ENCODE measurements at places on chromosomes 1 and 21.

DNA sequence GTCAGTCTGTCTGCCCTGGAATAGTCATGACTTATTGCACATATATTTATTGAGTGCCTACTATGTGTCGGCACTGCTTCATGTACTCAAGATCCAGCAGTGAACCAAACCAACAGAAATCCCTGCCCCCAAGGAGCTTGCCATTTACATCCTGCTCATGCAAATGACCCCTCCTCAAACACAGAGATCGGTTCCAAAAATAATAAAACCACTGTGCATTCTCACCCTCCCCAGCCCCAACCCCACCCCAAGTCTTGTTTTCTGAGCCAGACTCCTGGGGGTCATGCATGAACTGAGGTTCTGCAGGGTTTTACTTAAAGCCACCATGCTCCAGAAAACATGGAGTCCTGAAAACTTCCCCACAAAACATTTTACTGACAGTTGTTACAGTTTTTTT, 61.9 kb downstream of the KIAA0040 start:
- DNase-seq: no peak

- no peak for DNase-seq
Measured at GRCh38 chr1:183218027-183218618, 32.1 kb downstream of the LAMC2 start.

GRCh38 chr21:34871026-34871908, 177.8 kb downstream of the RUNX1 start:
- no peak for DNase-seq

GRCh38 chr1:89876463-89876862, 55.6 kb downstream of the LRRC8D start:
- DNase-seq: no peak

GRCh38 chr1:167656657-167657056, 26.6 kb downstream of the RCSD1 start:
- DNase-seq: no peak

DNA sequence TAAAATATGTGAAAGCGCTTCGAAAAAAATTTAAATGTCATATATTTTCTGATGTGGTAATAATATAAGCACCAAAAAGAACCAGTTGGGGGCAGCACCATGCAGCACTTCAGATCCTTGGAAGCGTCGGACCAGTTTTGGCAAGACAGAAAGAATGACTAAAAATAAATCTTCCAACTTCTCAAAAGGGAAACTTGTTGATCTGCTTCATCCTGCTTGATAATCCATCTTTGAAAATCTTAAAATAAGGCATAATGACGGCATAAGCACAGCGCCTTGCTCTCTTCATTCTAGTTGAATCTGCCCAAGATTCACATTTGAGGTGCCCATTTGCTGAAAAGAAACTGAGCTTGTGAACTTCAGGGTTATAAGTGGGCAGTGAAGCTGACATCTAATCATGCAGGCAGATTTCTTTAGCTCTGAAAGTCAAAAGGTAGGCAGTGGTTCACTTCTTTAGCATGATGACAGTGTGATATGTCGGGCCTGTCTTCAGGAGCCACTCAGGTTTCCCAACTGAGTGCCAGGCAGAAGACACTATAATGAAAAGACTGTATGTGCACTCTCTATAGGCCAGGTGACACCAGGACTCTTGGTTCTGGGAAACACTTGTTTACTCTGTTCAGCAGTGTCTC, 19.8 kb upstream of the MUTYH start:
- peak; percentile 59 for DNase-seq

DNA sequence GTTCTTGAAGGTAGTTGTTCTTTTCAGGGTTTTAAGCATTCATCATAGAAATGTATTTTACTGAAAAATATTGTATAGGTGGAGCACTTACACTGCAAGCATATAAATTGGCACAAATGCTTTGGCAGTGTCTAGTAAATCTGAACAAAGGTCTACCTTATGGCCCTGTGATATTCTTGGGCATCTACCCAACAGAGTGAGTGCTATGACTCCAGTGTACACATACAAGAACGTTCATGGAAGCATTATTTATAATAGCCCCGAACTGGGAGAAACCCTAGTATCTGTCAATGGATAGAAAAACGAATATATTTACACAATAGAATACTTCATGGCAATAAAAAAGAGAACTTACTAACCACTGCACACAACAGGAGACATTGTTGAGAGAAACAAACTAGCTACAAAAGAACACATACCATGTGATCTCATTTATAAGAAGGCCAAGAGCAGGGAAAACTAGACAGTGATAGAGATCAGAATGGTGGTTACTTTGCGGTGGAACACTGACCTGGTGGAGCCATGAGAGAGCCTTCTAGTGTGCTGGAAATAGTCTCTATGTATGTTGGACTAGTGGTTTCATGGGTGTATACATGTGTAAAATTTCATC, 96.0 kb downstream of the MAB21L3 start:
- DNase-seq: no peak

GRCh38 chr1:178127482-178128191, 33.7 kb downstream of the RASAL2 start:
- no peak for DNase-seq

- no peak for DNase-seq
Measured at GRCh38 chr1:9331558-9332346, 39.1 kb downstream of the SPSB1 start.

DNA sequence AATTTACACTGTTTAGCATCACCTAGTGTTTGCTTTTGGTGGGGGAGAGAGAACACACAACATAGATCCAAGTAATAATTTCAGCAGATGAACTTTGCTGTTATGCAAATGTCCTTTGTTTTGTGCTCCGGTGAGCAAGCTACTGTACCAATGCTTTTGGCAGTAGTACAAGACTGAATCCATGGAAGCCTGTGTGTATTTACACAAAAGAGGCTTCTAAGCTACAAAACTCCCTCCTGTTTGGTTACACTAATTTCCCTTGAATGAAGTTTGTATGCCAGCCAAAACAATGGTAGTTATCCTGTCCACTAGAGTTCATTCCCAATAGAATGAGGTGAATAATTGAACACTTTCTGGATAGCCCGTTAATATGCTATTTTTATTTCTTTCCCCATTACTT, 320.5 kb downstream of the KCTD3 start:
- no peak for DNase-seq

DNA sequence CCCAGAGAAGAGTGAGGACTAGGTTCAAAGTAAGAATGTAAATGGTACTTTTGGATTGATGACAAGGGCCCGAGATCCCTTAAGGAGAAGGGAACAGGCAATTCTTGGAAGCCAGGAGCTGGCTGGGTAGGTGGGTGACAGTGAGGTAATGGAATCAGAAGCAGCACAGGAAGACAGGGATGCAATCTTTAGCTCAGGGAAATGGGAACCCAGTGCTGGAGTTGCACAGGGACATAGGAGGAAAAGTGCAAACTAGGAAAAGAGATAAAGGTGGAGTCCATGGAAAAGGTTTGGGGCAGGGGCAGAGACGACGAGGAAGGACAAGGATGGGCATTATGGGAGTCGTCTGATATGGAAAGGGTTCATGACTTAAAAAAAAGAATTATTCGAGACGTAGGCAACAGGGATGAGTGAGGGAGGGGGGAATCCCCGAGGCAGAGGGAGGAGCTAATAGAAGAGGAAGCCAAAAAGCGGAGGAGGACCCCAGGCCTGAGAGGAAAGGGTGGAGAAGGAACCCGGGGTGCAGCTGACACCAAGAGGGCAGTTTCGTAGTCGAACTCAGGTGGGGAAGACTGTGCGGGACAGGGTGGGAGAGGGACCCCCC, 495 bp downstream of the PI4KB start:
- no peak for DNase-seq

DNA sequence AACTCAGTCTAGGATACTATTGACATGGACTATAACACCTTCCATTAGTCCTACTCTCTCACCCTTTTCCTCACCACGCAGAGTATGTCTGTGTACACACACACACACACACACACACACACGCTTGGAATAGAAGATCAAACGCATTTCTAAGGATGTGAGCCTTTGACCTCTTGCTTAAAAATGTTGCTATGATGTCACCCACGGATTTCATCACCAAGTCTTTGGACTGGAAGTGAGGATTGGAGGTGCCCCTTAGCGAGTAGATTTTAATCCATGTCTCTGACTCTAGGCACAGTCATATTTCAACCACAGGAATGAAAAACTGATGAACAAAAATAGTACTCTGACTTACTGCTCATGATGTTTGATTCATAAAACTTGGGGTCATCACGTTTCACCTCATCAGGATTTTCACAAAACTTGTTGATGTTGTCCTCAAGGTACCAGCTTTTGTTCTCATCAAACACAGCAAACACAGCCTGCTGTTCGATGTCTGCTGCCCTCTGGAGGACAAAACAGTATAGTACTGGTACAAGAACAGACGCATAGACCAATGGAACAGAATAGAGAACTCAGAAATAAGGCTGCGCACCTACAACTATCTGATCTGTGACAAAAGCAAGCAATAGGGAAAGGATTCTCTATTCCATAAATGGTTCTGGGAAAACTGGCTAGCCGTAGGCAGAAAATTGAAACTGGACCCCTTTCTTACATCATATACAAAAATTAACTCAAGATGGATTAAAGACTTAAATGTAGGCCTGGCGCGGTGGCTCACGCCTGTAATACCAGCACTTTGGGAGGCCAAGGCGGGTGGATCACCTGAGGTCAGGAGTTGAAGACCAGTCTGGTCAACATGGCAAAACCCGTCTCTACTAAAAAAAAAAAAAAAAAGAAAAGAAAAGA, 39.9 kb downstream of the F5 start:
- peak; percentile 58 for DNase-seq

- DNase-seq: no peak
Measured at GRCh38 chr1:99600782-99601181, 45.1 kb upstream of the PALMD start.

- DNase-seq: no peak
Measured at GRCh38 chr1:205365945-205366463, 9.3 kb upstream of the KLHDC8A start.

DNA sequence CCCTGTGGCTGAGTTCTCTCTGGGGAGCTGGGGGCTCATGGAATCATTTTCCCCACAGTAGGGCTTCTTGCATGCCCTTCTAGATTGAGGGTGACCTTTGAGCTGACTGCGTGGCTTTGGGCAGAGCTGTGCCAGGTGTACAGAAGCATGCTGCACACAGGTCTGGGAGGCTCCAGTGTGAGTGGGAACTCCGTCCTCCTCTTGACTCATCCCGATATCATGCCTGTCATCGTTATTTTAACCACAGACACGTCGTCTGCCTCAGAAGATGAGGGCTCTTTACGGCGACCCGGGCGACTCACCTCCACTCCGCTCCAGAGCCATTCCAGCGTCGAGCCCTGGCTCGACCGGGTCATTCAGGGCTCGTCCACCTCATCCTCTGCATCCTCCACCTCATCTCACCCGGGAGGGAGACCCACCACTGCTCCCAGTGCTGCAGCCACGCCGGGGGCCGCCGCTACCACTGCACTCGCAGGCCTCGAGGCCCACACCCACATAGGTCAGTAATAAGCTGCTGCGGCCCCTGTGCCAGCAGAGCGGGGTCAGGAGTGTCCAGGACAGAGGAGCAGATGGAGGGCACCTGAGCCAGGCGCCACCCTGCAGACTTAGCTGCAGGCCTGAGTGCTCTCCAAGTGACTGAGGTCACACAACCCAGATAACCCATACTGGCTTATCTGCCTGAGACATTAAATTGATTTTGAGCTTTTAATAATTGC, 39.8 kb downstream of the DIP2A start:
- no peak for DNase-seq

DNA sequence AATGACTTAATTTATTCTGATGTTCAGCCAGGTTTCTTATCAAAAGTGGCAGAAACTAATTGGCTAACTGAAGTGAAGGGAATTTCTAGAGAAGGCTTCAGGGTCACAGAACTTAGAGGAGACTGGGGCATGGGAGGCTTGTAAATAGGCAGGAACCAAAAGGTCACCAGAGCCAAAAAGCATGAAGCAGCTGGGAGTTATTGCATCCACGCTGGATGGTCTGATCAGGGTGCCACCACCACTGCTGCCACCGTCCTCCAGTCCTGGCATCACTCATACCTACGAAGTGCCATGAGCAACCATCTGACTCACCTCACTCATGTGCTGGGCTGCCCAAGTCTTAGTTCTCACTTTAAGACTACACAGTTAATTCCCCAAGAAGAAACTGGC, 82.5 kb upstream of the DPH5 start:
- no peak for DNase-seq

DNA sequence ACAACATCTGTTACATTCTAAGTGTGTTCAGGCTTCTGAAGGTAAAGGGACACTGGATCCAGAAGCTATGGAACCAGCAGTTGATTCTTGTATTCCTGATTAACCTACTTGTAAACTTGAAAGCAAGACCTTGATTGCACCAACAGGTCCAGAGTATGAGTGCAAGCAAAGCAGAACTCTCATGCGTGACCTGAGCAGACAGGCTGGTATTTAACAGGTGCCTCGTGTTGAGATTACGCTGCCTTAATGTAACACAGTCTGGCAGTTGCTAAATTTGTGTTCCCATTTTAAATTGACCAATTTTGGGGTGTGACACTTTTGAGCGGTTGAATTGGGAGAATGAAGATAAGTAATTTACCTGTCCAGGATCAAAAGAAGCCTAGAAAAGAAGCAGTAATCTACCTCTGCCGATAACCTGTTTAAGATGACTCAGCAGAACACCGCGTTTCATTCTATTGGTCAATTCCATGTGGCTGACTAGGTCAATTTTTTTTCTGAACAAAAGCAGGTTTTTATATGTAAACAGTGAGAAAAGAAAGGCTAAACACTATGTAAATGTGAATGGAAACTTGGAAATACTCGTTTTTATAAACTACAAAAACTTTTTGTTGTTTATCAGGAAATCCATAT, 147.6 kb downstream of the DYRK1A start:
- no peak for DNase-seq

DNA sequence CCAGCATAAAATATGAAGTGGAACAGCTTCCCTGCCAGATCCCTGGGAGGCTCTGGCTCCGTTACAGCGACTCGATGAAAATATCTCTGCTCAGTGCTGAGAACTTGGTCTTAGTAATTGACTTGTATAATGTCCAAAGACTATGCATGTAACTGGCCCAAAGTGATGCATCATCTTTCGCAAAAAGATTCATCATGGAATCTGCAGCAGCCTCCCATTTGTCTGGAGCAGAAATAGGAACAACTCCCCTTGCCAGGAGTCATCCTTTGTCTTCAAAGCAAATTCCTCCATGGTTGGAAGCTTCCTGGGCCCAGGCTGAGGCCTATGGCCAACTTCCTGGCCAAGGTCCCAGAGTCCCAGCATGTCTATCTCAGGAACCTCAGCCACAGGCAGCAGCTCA, 16.9 kb upstream of the SLC6A17 start:
- no peak for DNase-seq

- no peak for DNase-seq
Measured at GRCh38 chr1:233598891-233599541, 14.9 kb upstream of the KCNK1 start.

- no peak for DNase-seq
Measured at GRCh38 chr1:162144853-162145252, 75.4 kb downstream of the NOS1AP start.

DNA sequence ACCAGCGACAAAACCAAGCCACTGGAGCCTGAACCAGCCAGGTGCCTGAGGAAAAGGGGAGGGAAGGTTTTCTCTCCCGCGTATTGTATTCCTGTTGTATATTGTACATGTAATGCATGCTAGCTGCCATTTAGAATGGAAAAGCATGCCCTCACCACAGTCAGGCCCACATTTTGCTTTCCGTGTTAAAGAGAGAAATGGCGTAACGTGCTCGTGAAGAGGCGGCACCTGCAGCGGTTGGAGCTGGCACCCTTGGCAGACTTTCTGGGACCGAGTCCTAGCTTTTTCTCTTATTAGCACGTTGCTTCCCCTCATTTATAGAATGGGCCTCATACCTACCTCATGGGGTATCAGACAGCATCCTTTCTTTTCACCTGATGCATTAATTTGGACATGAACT, 135.3 kb upstream of the IRF2BP2 start:
- DNase-seq: no peak
